ENCODE measurements at places on chromosomes 13 and 19.

DNA sequence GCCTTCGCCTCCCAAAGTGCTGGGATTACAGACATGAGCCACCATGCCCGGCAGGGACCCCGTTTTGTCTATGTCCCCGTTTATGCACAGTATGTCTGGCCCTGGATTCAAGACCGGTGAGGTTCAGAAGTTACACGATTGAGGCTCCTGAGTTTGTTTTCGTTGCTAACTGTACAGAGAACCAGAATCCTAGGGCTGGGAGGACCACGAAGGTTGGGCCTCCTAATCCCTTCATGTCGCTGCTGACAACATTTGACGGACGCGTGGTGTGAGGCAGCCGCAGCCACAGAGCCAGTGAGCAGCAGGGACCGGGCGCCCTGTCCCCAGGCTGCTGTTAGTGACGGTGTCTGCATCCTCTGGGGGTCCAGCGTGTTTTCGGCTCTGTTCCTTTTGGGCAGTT lies 91.4 kb downstream of the ATP11A start:
- no peak for DNase-seq

GRCh38 chr19:1304197-1304924 lies 18.7 kb downstream of the EFNA2 start:
- no peak for DNase-seq

GRCh38 chr13:102679449-102680132 lies 15.3 kb downstream of the METTL21C start:
- no peak for DNase-seq

- no peak for DNase-seq
Measured at GRCh38 chr19:49799798-49800376, 13.2 kb downstream of the FUZ start.

- DNase-seq, result no peak
Measured at GRCh38 chr19:40410030-40410389, 3.2 kb downstream of the PRX start.

DNA sequence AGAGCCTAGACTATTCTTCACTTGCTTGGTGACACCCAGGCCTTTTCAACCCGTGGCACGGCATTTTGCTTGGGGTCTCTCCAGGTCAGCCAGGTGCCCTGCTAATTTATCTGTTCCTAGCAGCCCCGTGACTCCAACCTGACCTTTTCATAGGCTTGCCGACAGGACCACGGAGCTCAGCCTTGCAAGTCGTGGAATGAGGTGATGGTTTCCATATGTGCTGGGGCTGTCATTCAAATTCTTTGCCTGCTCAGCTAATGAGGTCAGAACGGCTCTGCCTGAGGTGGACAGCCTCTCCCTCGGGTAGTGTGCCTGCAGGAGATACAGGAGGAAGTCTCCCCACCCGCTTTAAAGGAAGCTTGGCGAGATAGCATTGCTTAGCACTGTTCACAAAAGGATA lies 61.0 kb downstream of the SHISA2 start:
- peak; percentile 37 for DNase-seq

GRCh38 chr13:75312884-75313520 lies 169.0 kb downstream of the TBC1D4 start:
- no peak for DNase-seq

- DNase-seq, result no peak
Measured at GRCh38 chr13:110942248-110942981, 27.5 kb upstream of the ANKRD10 start.

Data from AG10803 (cell line).